KG1 (cell line): ENCODE measurements at places on chromosomes 2 and 18.

DNA sequence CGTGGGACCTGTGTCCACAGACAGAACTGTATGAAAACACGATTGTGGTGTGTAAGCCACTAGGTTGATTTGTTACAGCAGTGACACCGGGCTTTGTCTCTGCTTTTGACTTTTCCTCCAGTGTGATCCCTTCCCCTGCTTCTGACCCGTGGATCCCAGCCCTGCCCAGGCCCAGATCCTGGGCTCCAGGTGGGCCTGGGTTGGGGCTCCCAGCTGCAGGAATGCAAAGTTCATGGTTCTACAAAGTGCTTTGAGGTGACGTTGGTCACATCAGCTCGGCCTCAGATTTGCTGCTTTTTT is 26.8 kb downstream of the HPCAL1 start:
- DNase-seq = no peak

- DNase-seq = no peak
These were observed 91.5 kb downstream of the TEX51 start for GRCh38 chr2:126990200-126990599.

DNA sequence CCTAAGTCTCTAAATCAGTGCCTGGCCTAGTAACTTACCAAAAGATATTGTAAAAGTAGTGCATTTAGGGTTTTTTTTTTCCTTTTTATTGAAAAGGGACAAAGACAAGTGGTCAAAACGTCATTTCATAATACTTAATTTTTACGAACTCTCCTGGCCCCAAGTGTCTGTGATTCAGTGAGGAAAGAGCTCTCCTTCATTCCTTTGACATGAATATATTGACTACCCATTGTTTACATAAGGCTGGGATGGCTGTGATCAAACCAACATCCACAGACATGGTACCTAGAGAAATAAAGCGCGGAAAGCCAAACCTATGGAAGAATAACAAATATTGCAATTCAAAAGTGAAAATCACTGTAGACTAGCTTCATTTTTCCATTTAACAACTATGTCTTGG is 198.4 kb downstream of the BABAM2 start:
- DNase-seq = no peak

- no peak for DNase-seq
These were observed 72.2 kb downstream of the HNMT start for GRCh38 chr2:138036522-138036921.

DNA sequence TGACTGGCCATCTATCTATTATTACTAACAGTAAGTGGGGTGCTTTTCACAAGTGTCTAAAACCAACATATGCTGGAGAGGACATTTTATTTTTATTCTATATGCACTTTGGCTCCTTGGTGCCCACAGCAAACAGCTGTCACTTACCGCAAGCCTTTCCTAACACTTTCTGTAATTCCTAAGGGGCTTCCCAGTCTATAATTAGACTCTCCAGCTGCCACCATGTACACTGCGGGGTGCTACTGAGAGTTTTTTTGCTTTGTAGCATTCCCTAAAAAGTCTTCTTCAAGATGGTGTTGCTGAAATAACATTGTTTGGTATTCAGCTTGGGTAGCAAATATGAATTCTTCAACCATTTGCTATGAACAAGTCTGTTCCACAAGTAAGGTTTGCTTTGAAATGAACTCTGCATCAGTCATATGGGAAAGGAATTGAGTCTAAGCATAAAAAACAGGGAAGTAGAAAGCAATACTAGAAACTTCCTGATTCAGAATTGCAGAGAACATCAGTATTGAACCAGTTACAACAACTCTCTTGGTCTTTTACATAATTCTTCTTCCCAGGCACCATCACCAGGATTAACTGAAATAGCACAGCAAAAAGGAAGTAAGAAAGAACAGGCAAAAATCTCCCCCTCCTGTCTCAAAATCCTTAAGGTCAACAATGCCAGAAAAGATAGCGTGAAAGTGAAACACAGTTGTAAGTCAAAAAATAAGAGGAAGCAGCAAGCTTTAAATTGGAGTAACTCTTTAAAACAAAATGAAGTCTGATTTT is 28.6 kb downstream of the EPB41L3 start:
- DNase-seq = no peak

DNA sequence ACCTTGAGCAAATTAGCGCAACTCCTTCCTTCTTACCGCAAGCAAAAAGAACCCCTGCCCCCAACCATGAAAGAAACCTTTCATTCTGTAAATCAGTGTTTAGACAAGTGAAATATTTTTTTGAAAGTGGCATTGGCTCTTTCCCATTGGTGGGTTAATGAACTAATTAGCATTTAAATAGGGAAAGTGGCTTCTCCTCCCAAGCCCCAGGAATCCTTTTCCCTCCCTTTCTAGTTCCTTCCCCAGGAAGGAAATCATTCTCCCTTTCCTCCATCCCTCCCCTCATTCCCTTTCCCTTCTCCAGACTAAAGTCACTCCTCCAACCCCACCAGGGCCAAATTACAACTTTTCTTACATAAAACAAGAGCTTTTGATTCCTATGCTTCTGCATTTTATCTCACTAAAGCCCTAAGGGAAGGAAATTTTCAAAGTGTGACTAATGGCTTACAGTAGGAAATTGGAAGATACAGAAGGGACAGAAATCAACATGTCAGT is 22.9 kb upstream of the TYMS start:
- DNase-seq = no peak

DNA sequence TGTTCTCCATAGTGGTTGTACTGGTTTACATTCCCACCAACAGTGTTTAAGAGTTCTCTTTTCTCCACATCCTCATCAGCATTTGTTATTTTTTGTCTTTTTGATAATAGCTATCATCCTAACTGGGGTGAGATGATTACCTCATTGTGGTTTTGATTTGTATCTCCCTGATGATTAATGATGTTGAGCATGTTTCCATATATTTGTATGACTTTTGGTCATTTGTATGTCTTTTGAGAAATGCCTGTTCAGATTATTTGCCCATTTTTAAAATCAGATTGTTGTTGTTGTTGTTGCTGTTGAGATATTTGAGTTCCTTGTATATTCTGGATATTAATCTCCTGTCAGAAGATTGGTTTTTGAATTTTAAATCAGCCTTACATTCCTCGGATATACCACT is 147.5 kb downstream of the NCOA1 start:
- no peak for DNase-seq

GRCh38 chr2:79833235-79833878 is 320.5 kb downstream of the CTNNA2 start:
- DNase-seq = no peak

GRCh38 chr2:56009758-56010458 is 86.3 kb upstream of the EFEMP1 start:
- DNase-seq = no peak

- DNase-seq = no peak
These were observed 43.6 kb downstream of the SH3RF3 start for GRCh38 chr2:109172556-109173105.

DNA sequence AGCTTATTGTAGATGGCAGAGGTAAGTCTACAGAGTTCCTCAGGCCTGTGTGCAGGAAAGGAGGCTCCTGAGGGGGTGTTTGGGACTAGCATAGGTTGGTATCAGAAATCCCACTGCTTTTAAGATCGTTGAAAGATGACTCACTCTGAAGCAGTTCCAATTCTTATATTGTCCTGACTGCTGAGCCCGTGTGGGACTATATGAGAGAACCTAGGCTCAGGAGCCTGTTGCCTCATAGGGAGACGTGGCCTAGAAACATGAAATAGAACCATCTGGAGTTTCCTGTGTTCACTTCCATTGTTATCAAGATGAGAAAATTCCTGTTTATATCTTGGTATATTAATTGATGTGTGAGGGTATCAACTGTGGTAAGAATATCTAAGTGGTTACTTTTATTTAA is 5.7 kb downstream of the CCT7 start:
- DNase-seq = no peak

DNA sequence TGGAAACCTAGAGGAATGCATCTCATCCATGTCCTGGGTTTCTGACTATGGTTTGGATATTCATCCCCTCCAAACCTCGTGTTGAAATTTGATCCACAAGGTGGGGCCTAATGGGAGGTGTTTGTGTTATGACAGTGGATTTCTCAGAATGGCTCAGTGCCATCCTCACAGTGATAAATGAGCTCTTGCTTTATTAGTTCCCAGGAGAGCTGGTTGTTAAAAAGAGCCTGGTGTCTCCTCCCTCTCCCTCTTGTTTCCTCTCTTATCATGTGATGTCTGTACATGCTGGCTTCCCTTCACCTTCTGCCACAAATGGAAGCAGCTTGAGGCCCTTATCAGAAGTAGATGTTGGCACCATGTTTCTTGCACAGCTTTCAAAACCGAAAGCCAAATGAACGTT is 424.3 kb downstream of the DCC start:
- DNase-seq = no peak
